GF-D8 (cell line): ENCODE measurements at places on chromosomes 11 and 22.

DNA sequence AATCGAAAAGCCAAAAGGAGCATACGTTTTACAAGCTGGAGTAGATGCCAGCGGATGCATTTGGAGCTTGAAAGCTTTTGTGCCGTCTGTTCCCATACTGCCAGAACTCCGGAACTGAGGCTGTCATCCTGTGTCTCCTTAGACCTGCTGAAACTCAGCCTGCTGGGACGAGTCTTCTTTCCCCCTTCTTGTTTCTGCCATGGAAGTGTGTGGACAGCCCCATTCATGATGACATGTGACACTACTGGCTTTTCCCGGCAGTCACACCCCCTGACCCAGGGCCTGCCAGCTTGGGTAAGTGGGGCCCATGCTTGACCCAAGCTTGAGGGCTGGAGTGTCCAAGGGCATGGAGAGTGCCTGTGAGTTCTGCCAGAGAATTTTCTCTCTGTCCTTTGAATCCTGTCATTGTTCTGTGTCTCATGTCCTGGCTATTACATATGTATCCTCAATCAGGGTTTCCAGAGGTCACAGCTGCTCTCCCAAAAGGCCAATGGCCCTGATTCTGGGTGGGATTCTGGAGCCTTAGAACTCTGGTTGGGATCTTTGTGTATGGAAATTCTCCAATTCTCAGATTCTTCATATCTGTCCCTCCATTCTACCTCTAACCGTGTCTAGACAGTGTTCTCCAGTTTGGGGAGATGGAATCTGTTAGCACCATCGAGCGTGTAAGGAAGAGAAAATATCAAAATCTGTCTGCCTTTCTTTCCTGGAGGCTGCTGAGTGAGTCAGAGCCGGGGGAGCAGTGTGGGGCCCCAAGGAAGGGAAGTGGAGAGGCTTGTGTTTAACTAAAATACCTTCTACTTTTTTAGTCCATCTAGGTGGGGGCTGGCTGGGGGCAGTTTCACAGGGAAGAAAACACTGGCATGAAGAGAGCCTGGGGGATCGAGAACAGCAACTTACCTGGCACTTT is 73.2 kb downstream of the KIAA1671 start:
- no peak for DNase-seq

DNA sequence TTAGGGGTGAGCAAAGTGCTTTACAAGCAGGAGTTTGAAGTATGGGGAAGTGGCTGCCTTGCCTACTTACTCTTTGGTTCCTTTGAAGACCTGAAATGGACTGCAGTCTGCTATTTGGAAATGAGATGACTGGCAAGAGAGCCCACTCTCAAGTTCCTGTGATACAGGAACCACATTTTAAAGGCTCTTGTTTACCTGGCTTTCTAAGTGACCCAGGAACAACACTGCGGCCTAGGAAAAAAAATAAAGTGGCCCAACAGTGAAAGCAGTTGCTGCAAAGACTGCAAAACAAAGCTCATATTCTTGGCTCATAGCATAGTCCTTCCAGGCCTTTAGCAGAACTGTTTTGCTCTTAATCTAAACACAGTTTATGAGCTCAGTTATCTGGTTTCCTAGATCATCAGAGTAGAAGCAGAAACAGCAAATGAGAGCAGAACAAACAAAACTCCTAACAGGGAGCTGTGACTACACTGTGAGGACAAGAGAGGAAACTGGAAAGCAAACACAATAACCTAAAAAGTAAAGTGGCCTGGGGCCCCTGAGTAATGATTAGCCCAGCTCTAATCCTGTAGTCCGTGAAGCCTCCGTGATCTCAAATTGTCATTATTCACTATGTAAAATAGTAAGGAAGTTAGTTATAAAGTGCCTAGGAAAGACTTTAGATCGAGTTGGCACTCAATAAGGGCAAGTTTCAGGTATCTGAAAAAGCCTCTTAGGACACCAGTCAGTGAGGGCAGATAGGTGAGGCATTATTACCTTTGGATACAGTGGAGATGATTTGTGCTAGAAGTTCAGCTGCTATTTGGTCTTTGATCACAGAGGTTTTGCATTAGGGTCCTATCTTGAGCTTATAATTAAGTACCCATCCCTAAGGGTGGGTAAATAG is 11.5 kb downstream of the CCDC117 start:
- no peak for DNase-seq

GRCh38 chr11:44601471-44602370 is 36.3 kb downstream of the CD82 start:
- DNase-seq, result no peak

DNA sequence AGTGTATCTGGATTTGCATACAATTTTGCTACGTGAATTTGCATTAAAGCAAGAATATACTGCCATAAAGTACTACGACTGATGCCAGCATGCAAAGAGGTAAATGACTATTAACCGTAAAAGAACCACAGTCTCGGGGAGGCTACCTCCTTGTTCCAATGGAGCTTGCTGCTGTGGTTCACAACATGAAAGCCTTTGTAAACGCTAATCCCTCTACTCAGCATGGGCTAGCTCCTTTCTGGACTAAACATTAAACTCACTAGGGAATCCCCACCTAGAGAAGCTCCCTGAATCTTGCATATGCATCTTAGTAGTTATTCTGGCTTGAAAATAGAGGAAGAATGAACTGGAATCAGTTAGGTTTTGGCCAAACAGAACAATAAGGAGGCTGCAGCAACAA is 60.5 kb upstream of the ARHGAP32 start:
- no peak for DNase-seq

GRCh38 chr11:12087075-12088004 is 23.1 kb upstream of the MICAL2 start:
- no peak for DNase-seq

DNA sequence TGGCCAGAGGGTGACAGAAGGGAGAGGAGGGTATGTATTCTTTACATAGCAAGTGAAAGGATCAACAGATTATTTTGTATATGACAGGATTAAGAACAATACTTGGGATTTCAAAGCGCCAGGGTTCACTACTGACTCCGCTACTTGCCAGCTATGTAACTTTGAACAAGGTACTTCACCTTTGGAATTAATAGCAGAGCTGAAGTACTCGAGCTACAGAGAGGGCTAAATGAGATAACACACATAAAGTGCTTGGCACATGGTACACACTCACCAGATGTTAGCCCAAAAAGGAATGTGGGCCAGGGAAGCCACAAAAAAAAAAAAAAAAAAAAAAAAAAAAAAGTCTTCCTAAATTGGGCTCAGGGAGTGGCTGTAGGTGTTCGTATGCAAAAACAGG is 408.4 kb downstream of the BUD13 start:
- no peak for DNase-seq

DNA sequence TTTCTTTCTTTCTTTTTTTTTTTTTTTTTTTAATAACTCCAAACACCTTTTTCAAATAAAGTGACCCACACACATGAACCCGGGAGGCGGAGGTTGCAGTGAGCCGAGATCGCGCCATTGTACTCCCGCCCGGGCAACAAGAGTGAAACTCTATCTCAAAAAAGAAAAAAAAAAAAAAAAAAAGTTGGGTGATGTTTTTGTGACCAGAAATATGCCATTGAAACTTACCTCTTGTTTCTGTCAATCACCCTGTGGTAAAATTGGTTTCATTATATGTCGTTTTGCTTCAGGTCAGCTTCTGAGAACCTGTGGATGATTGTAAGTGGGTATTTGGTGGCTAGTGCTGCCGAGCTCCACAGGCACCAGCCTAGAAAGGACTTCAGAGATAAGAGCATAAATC is 238.8 kb downstream of the TBC1D22A start:
- DNase-seq, result no peak
